Caco-2 (cell line): ENCODE measurements at places on chromosomes 2 and 18. TPM values are rescaled to one million over a fixed set of nuclear protein-coding genes. Genes with fewer than 3 reads are reported as not detected.

- no peaks in the 10 kb centered on the region for H3K4me1 ChIP-seq
- H3K27me3 ChIP-seq = no peaks in the 10 kb centered on the region
- H3K4me3 ChIP-seq = no peak overlapping the region
- no peak overlapping the region for H3K27ac ChIP-seq
- no peak for DNase-seq
Measured at GRCh38 chr2:212089873-212090272, 448.7 kb downstream of the ERBB4 start.

DNA sequence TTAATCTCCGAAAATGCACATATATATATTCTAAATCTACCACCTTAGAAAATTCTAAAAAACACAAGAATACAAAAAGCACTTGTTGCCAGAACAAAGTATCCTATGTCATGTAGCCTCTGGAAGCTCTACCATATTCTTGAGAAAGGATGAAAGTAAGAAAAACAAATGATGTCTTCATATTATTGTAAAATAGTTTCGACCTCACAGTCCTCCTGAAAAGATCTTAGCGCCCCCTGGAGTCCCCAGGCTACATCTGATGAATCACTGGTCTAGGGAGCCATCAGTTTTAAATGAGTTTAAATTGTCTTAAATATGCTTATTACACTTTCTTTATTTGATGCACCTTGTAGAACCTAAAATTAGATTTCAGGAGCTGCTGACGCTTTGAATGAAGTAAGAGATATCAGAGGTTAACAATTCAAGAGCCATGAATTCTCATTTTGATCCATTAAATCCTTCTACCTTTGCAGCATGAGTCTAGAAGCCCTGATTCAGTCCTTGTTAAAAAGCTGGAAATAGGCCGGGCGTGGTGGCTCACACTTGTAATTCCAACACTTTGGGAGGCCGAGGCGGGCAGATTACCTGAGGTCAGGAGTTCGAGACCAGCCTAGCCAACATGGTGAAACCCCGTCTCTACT, 138.8 kb downstream of the MCFD2 start:
- no peak overlapping the region for H3K4me3 ChIP-seq
- peak; percentile 54 for DNase-seq
- no peak overlapping the region for H3K27ac ChIP-seq
- H3K4me1 ChIP-seq = no peaks in the 10 kb centered on the region

DNA sequence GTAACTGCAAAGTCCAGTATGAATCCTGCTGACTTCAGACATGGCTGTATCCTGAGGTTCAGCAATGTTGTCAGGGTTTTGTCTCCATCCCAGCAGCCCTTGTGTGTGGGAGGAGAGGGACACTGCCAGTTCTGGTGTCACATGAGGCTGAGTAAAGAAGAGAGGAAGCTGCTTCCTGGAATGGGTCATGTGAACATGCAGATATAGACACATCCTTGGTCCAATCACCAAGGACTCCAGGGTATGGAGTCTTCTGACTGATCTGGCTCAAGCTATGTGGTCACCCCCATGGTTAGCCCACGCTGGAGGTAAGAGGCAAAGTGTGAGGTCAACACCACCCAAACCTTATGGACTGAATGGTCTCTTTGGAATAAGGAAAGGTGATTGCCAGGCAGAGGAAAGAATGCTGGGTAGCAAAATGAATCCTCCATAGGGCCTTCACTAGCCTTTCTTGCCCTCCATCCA, 134.4 kb upstream of the SLC1A4 start:
- no peak for DNase-seq
- no peak overlapping the region for H3K4me3 ChIP-seq
- H3K27me3 ChIP-seq = no peaks in the 10 kb centered on the region
- H3K4me1 ChIP-seq = 0 out of 2 replicates have a peak, but pooled peaks cover 5% of the 10 kb centered on the region

GRCh38 chr2:42846932-42847595, 54.7 kb upstream of the HAAO start:
- H3K36me3 ChIP-seq = no peaks in the 10 kb centered on the region
- H3K27me3 ChIP-seq = no peaks in the 10 kb centered on the region
- no peak overlapping the region for H3K27ac ChIP-seq
- H3K4me3 ChIP-seq = no peak overlapping the region

DNA sequence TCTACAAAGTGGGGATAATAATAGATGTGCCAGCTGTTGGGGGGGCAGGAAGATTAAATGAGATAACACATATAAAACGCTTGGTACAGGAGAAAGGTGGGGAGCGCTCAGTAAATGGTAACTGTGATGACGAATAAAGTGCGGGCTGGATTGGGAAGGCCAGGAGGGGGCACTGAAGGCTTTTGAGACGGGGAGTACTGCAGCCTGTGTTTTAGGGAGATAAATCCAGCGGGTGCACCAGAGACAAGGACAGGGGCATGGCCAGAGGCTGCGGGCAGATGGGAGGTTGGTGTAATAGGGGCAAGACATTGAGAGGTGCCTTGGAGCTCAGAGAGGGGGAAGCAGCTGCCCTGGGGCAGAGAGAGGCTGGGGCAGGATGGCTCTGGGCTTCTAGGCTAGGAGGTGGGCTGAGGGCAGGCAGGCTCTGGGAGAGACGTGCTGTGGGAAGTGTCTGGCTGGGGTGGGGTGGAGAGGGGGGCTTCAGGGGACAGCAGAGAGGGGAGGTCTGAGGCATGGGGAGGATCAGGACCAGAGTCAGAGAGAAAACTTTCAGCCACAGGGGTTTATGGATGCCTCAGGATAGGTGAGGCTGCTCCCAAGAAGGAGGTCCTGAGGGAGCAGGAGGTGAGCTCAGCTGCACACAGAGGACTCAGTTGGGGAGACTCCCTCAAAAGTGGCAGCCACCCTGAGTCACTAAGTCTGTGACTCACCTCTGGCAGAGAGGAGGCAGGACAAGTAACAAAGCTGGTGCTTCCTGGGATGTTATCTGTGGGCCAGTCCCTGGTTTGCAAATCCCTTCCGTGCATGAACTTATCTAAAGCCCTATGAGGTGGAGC, 18.8 kb downstream of the TEX44 start:
- peak overlapping the region; percentile 94 for H3K27ac ChIP-seq
- H3K4me1 ChIP-seq = peaks cover 33% of the 10 kb centered on the region
- no peaks in the 10 kb centered on the region for H3K27me3 ChIP-seq
- no peak overlapping the region for H3K4me3 ChIP-seq
- no peaks in the 10 kb centered on the region for H3K36me3 ChIP-seq

GRCh38 chr18:73511771-73512503, 635.7 kb downstream of the FBXO15 start:
- no peak for DNase-seq
- H3K27ac ChIP-seq = no peak overlapping the region
- H3K4me1 ChIP-seq = no peaks in the 10 kb centered on the region
- H3K27me3 ChIP-seq = no peaks in the 10 kb centered on the region
- no peaks in the 10 kb centered on the region for H3K36me3 ChIP-seq

GRCh38 chr18:46678785-46679399, 21.9 kb upstream of the LOXHD1 start:
- no peak for DNase-seq
- H3K4me3 ChIP-seq = no peak overlapping the region
- no peaks in the 10 kb centered on the region for H3K27me3 ChIP-seq
- H3K27ac ChIP-seq = no peak overlapping the region
- H3K36me3 ChIP-seq = no peaks in the 10 kb centered on the region
- no peaks in the 10 kb centered on the region for H3K4me1 ChIP-seq

- H3K27ac ChIP-seq = no peak overlapping the region
- no peaks in the 10 kb centered on the region for H3K27me3 ChIP-seq
- no peak overlapping the region for H3K4me3 ChIP-seq
- DNase-seq = no peak
- H3K36me3 ChIP-seq = no peaks in the 10 kb centered on the region
Measured at GRCh38 chr2:77862120-77862519, 339.9 kb upstream of the LRRTM4 start.

GRCh38 chr2:149167001-149167780, 128.7 kb downstream of the LYPD6B start:
- peak overlapping the region; percentile 25 for H3K27ac ChIP-seq
- DNase-seq = no peak
- H3K36me3 ChIP-seq = peaks cover 1% of the 10 kb centered on the region; the same call in 1 of the 2 replicates
- peaks cover 45% of the 10 kb centered on the region for H3K4me1 ChIP-seq
- no peak overlapping the region for H3K4me3 ChIP-seq

DNA sequence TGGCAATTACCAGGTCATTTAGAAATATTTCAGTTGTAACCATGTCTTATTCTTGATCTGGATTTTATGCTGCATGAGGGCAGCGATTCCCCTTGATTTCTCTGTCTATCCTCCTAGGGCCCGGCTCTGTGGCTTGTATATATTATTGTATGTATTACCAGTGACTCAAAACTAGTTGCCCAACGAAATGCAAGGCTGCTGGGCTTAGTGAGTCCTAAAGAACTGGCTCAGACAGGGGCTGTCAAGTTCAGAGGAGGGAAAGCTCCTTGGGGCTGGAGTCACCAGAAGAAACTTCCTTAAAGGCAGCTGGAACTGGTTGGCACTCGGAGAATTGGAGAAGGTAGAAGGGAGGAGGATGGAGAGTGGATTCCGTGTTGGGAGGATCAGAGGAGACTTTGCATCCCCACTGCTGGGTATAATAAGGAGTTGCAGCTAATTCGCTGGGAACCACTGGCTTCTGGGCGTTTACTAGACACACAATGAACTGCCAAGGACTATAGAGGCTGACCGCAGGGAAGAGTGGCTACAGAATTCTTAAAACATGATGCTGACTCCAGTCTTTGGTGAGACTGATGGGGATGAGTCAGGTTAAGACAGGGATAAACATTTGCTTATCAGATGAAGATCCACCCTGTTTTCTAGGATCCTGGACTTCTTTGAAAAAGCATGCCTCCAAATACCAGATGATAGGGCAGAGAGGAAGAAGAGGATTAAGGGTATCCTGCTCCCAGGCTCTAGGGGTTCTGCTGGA, 104.3 kb downstream of the PRKCE start:
- H3K27me3 ChIP-seq = no peaks in the 10 kb centered on the region
- no peak overlapping the region for H3K4me3 ChIP-seq
- H3K4me1 ChIP-seq = no peaks in the 10 kb centered on the region
- DNase-seq = no peak
- no peaks in the 10 kb centered on the region for H3K36me3 ChIP-seq

GRCh38 chr18:10860382-10860781, 289.0 kb downstream of the PIEZO2 start:
- no peak overlapping the region for H3K27ac ChIP-seq
- H3K4me3 ChIP-seq = no peak overlapping the region
- no peaks in the 10 kb centered on the region for H3K36me3 ChIP-seq
- H3K4me1 ChIP-seq = no peaks in the 10 kb centered on the region
- no peak for DNase-seq

CDH20 gene
- not detected in 2 replicates for total RNA-seq

CERS6 gene
- total RNA-seq = 32.7 and 35.5 TPM in 2 replicates

NGEF gene
- total RNA-seq = 0.39 and 0.77 TPM in 2 replicates

PUS10 gene
- 10.0 and 12.1 TPM in 2 replicates for total RNA-seq
